Stomach (tissue), 19 donors: ENCODE measurements at places on chromosomes 12 and 14. TPM values are rescaled to one million over a fixed set of nuclear protein-coding genes. Genes with fewer than 3 reads are reported as not detected.

GRCh38 chr14:103298620-103299019 lies 35.4 kb upstream of the EIF5 start:
- no peaks in the 10 kb centered on the region for H3K36me3 ChIP-seq
- DNase-seq = no peak
- no peak overlapping the region for H3K27ac ChIP-seq
- no peaks in the 10 kb centered on the region for H3K4me1 ChIP-seq
- peaks cover 9% of the 10 kb centered on the region for H3K27me3 ChIP-seq
- no peak overlapping the region for H3K4me3 ChIP-seq

Gene NFE2
- total RNA-seq = not detected

Gene GSG1
- total RNA-seq = not detected

DNA sequence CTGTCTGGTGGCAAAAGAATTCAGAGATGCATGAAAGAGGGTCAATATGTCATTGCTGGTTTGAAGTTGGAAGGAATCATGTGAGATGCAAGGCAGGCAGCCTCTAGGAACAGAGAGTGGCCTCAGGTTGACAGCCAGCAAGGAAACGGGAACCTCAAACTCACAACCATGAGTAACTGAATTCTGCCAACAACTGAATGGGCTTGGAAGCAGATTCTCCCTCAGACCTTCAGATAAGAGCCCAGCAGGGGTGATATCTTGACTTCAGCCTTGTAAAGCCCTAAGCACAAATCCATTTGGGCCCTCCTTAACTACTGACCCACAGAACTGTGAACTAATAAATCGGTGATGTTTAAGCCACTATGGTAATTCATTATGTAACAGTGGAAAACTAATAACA lies 35.8 kb downstream of the USP15 start:
- H3K27ac ChIP-seq = no peak overlapping the region
- no peaks in the 10 kb centered on the region for H3K27me3 ChIP-seq
- H3K4me3 ChIP-seq = no peak overlapping the region
- H3K4me1 ChIP-seq = peaks cover 16% of the 10 kb centered on the region
- H3K36me3 ChIP-seq = peaks cover 10% of the 10 kb centered on the region
